NCI-H2081 (cell line): ENCODE measurements at places on chromosomes 1 and 21.
A peak's percentile ranks its signal among the peaks of the same experiment; 100 is the strongest.

DNA sequence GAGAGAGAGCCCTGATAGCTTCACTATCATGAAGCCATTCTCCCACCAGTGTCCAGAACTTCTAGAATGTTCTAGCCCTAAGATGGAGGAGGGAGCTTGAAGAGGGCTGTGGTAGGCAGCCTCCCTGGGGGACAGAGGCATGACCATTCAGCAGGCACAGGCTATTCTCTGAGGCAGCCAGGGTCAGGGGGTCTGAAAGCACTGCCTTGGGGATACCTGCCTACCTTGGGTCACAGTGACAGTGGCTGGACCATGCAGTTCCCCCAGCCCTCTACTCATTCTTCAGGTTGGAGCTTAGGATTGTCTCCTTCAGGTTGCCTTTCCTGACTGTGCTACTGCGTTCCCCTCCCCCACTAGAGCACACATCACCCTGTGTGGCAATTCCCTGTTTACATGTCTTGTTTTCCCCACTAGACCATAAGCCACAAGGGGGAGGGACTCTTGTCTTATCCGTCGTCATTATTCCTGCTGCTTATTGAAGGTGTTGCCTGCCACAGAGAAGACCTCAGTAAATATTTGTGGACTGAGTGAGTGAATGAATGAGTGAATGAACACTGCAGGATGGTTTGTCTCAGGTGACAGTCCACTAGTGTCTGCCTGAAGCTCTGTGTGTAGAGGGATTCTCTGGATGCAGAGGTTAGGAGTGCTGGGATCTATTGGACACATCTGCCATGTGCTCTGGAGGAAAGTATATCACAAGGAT is 5.2 kb downstream of the ZDHHC18 start:
- DNase-seq = no peak

DNA sequence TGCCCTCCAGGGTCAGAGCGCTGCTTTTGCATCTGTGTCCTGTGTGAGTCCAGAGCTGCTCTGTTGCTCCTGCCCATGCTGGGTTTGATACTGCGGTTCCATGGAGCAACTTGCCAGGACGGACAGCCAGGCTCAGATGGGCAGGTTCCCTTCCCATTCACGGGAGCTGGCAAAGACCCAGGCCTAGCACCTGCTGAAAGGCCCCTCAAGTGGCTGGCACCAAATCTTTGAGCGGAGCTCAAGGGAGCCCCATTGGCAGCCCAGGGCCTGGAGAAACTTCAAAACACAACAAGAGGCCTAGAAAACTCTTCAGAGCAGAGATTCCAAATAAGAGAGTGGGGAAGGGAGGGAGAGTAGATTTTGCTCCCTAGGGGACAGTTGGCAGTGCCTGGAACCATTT is 97.2 kb downstream of the ACTL8 start:
- no peak for DNase-seq

DNA sequence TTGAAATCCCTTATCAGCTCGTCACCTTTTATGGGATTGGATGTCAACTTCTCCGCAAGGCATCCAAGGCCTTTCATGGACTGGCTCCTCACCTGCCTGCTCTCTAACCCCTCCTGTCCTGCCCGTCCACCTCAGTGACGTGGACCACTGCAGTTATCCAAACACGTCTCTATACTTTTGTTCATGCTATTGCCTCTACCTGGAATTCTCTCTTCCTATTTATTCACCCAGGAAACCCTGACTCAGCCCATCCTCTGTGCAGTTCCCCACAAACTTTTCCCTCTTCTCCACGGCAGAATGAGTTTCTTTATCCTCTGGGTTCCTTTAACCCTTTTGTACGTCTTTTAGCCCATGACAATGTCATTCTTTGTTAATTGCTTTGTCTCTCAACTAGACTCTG is 5.1 kb upstream of the UTP25 start:
- no peak for DNase-seq

- DNase-seq = peak; percentile 62
These were observed 30.6 kb upstream of the CTPS1 start for GRCh38 chr1:40948741-40949443.

DNA sequence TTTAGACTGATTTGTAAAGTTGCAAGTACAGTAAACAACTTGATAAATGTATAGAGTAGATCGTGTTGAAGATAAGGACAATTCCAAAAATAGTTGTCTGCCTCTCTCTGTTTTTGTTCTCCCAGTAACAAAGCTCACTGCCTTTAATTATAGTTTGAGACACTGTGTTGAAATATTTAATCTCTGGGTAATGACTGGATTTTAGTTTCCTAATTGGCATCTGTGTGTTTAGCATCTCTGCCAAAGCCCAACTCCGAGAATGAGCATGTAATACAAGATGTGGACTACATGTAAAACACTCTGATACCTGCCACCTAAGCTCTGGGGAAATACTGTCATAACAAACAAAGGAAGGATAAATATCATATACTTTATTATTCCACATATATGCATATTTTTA is 27.7 kb upstream of the SDE2 start:
- peak; percentile 42 for DNase-seq

DNA sequence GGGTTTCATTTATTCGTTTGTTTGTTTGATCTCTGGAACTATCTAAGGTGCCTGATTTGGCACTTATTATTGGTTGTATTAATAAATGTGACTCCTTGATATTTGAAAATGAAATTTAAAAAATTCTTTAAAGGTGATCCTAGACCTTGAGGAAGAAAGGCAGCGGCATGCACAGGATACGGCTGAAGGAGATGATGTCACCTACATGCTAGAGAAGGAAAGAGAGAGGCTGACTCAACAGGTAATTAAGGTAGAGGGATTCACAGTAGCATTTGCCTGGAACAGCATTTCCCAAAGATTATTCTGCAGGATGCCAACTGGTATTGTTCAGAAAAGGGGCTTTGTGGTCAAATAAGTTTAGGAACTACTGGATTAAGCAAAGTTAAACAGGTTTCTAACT is 54.4 kb upstream of the WNT2B start:
- no peak for DNase-seq

DNA sequence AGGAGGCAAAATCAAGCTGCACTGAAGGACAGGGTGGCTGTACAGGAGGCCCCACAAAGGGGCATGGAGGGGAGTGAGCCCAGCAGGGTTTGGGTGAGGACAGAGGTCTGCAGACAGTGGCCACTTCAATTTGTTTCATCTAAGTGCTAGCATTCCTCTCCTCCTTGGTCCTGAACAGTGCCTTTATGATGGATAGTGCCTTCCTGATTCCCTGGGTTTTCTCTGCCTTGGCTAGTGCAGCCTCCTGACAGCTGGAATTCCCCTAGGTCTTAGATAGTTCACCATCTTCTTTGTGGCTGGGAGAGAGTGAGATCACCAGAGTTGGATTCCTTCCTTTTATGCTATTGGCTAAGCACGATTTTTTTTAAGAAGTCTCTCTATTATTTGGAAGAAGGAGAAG is 3.8 kb upstream of the HPCAL4 start:
- no peak for DNase-seq

DNA sequence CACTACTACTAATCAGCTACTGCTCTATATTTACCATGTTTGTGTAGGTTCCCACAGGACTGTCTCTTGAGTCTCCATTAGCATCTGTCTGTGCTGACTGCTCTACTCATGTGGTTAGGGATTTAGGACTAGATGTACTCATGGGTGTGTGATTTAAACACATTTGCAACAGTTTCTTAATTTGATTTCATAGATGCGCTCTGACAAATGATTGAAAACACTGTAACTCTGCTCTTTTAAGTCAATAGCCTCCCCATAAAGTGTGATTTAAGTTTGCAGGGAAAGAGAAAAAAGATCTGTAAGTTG is 809.3 kb downstream of the NCAM2 start:
- DNase-seq = no peak

DNA sequence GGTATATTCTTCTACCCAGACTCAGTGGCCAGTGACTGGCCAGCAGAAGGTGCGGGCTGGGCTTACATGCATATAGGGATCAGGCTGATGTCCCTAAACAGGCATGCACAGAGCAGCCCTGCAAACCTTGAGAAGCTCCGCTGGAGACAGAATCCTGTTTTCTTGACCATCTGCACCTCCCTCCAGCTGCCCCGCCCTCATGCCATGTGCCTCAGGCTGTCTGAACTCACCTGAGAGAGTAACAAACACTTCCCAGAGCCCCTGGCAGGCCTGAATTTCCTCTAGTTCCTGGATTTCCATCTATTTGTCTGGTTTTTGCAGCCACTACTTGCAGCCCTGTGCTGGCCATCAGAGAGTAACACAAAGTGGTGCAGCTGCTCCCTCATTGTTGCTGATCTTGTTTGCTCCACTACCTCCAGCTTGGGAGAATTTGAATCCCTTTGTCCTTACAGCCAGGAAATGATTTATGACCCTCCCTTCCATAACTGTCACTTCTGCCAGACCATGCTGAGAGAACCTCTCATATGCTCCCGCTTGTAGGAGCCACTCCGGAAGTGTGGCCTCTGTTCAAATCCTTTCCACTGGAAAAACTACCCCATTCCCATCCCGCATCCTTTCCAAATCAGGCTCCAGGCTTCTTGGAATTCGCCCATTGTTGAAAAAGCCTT is 113.6 kb downstream of the NMNAT2 start:
- DNase-seq = peak; percentile 84

- no peak for DNase-seq
These were observed 43.8 kb downstream of the CD53 start for GRCh38 chr1:110916669-110917306.

- DNase-seq = no peak
These were observed 12.2 kb upstream of the NEK2 start for GRCh38 chr1:211687462-211688215.

- DNase-seq = no peak
These were observed 128.5 kb downstream of the PROX1 start for GRCh38 chr1:214116258-214116657.

GRCh38 chr1:238465449-238465848 is 574.7 kb upstream of the ZP4 start:
- DNase-seq = no peak

GRCh38 chr1:30325085-30325935 is 398.1 kb downstream of the MATN1 start:
- no peak for DNase-seq

GRCh38 chr1:39818482-39818881 is 29.8 kb upstream of the BMP8B start:
- no peak for DNase-seq

GRCh38 chr1:1146596-1146995 is 27.1 kb upstream of the TTLL10 start:
- DNase-seq = no peak

DNA sequence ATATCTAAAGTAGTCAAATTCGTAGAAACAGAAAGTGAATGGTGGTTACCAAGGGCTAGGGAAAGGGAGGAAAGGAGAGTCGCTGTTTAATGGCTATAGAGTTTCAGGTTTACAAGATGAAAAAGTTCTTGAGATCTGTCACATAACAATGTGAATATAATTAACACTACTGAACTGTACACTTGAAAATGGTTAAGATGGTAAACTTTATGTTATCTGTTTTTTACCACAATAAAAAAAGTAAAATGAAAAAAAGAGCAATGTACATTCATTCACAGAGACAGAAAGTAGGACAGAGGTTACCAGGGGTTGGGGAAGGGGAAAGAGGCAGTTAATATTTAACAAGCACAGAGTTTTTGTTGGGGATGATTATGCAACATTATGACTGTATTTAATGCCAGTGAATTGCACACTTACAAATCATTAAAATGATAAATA is 53.3 kb upstream of the SEC16B start:
- DNase-seq = no peak

- no peak for DNase-seq
These were observed 190.2 kb downstream of the RASAL2 start for GRCh38 chr1:178284058-178284457.

DNA sequence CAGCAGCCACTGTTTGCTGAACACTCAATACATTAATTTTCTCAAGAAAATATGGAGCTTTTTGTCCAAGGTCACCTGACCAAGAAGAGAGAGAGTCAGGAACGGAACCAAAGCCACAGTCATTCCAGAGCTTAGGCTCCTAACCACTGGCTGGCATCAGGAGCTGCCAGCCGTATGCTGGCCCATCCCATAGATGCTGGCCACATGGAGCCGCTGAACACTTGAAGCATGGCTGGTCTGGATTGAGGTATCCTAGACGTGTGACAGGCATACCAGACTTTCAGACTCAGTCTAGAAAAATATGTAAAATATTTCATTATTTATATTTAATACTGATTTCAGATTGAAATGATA is 458.7 kb downstream of the MATN1 start:
- DNase-seq = no peak

GRCh38 chr1:13830616-13831280 is 130.8 kb downstream of the PRDM2 start:
- no peak for DNase-seq

DNA sequence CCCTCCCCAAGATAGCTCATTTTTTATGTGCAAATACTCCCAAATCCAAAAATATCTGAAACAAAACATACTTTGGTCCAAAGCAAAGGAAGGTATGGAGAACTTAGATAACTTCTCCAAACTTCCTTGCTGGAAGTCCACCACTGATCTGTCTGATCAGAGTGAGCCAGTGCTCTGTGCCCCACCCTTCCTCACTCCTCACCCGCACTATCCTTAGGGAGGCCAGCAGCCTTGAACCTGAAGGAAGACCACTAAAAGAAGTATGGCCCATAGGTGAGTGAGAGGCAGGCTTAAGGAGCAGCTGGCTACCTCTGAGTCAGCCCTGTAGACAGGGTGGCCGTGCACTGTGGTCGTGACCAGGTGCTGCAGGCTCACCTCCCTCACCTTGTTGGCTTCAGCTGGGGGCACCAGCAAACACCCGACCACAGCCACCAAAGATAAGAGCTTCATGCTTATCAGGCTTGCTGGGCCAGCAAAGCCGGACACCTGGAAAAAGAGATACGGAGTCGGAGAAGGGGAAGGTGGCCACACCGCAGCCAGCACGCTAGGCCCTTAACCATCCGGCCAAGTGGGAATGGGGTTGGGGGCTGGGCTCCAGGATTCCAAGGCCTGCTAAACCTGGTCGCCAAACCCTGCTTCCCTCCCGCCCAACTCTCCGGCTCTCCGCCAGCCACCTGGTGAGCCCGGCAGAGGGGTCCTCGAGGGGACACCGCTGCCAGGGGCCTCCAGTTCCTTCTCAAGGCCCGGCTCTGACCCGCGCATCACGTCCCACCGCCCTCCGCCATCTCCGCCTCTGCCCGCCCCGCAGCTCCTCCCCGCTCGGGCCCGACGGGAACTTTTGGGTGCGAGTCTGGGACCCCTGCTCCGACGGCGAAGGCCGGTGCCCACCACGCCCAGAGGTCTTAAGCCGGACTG is 543 bp downstream of the TMEM9 start:
- DNase-seq = peak; percentile 69

GRCh38 chr1:229340496-229340895 is 2.4 kb downstream of the CCSAP start:
- no peak for DNase-seq

GRCh38 chr1:211474451-211474850 is 17.5 kb downstream of the RD3 start:
- peak; percentile 18 for DNase-seq

GRCh38 chr1:177274687-177275211 is 104.0 kb downstream of the BRINP2 start:
- no peak for DNase-seq
